ENCODE measurements at places on chromosomes 7 and 10.

DNA sequence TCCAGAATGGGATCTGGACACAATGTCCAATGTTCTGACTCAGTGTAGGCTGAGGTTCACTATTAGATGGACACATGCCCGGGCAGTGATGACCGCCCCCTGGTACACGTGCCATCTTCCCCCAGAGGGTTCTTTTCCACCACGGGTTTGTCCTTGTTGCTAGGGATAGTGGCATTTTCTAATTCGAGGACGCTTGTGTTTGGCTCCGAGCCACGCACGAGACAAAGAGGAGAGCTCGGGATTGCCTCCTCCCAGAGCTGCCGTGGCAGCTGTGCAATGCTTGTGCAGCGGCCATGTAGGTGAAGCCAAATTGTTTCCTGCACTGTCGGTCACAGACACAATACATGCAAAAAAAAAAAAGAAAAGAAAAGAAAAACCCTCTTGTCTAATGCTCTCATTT lies 207.5 kb downstream of the PAXIP1 start:
- no peak for DNase-seq

DNA sequence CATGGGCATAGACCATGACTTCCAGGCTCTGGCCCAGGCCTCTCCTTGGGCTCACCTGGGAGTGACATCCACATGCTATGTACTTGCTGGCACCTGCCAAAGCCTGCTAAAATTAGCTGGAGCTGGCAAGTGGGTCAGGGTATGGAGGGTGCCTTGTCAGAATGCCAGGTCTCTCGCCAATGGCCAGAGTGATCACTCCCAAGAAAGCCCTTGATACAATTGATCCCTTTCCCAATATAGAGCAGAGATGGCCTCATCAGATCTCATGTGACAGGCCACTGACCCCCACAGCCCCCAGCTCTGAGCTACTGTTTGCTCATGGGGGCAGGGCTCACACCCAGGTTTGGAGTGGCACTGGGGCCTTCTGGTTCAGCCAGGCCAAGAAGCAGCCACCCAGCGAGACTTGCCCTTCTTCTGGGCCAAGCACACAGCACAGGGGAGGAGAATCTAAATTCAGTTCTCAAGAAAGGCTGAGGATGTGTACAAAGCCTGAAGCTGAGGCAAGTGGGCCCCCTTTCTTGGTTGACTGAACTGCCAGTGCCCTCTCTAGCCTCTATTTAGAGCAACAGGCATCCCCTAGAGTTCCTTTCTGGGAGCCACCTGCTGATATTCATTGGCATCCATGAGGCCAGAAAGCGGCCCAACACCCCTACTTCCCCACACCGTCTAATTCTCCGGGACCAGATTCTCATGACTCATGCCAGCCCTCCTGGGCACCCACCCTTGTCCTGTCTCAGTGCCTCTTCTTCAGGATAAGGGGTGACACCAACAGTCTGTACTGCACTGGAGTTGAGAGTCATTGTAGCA lies 18.9 kb upstream of the MYL7 start:
- DNase-seq, result no peak

DNA sequence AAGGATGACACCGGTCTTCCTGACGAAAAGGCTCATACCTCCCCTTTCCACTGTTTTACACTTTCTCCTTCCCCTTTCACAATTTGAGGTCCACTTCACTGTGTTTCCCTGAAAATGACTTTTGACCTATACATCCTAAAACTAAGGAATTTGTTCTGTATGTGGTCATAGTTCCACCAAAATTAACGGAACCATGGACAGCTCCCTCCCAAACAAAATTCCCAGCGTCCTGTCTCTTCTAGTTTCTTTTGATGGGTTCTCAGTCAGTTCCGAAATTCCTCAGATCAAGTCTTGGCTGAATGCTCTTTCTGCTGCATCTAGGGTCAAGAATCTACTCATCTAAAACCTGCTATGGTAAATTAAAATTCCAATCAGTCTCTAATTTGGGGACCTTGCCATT lies 1191.9 kb downstream of the CNTNAP2 start:
- DNase-seq, result no peak

- no peak for DNase-seq
These were observed 670.1 kb downstream of the REEP3 start for GRCh38 chr10:64191286-64191685.

GRCh38 chr7:141884539-141885225 lies 31.5 kb upstream of the OR9A4 start:
- DNase-seq, result no peak

- no peak for DNase-seq
These were observed 51.0 kb downstream of the CFAP46 start for GRCh38 chr10:132891368-132891767.

- DNase-seq, result no peak
These were observed 15.1 kb upstream of the MSRB2 start for GRCh38 chr10:23080262-23080661.

- DNase-seq, result no peak
These were observed 22.4 kb downstream of the WAC start for GRCh38 chr10:28555358-28555757.

DNA sequence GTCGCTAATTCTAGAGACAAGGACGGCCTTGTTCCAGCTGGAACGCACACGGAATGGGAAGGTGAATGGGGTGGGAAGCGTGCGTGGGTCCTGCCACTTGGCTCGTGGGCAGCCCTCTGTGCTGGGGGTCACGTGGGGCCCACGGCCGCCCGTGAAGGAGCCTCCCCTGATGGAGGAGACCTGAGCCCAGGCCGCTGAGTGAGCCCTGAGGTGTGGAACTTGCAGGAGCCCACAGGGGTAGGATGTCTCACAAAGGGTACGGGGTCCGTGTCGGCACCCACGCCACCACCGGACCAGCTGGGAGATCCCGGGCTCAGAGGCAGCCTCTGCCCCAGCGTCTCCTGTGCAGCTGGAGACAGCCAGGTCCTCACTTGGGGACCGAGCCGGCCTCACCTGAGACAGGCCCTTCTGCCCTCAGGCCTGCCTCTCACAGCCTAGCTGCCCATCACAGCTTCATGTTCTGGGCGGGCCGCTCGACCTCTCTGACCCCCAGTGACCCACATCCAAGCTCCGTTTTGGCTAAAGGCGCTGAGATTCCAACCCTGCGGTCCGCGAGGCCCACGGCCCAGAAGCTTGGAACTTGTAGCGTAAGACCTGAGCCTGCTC lies 84.8 kb downstream of the FOXL3 start:
- peak; percentile 17 for DNase-seq

GRCh38 chr10:37222046-37222445 lies 96.6 kb downstream of the ANKRD30A start:
- DNase-seq, result no peak

GRCh38 chr7:112692333-112692732 lies 97.9 kb downstream of the TMEM168 start:
- DNase-seq, result no peak

DNA sequence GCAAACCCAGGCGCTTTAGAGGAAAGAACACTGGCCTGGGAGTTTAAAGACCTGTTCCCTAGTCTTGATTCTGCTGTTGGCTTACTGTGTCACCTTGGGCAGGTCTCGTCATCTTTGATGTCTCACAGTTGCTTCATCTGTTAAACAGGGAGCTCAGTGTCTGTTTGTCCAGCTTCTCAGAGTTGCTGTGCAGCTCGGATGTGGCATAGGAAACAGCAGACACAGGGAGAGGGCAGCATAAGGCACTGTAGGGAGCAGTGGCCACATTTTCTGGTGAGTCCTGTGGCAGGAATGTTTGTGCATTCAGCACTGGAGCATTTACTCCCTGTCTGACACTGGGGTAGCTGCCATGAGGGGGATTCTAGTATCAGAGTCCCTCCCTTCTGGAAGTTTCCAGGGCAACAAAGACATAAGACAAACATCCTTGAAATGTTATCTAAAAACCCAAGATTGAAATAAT lies 2.0 kb downstream of the REPIN1 start:
- no peak for DNase-seq

DNA sequence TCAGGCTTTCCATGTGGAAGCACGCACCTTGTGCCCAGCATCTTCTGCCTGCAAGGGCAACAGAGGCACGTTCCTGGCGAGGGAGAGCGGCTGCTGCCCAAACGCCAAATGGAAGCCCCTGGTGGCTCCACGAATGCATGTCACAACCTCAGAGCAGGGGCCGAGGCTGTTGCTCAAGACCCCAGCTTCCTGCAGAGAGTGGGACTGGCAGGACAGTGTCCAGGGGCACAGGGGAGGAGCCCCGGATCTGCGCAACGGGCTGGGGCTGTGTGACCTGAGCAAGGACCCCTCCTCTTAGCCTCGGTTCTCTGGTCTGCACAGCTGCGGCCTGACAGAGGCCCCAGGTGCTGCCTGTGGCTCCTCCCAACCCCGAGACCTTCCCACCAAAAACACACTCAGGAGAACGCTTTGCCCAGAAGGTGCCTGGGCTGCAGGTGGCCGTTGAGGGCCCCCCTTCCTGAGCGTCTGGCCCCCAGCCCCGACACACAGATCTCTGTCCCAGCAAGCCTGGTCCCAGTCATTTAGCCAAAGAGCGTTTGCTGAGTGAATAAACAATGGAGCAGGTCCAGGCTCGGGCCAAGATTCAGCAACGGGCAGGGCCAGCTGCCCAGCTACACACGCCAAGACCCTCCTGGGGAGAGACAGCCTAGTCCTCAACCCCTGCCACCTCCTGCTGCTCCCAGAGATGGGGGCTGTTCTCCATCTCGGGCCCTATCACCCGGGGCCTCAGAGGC lies 1.2 kb downstream of the MICALL2 start:
- no peak for DNase-seq

- no peak for DNase-seq
These were observed 1.3 kb downstream of the RAPGEF5 start for GRCh38 chr7:22355620-22356009.

GRCh38 chr7:117259615-117260014 lies 63.2 kb downstream of the WNT2 start:
- DNase-seq, result no peak

GRCh38 chr10:101766306-101766705 lies 9.6 kb downstream of the FGF8 start:
- DNase-seq, result no peak

- DNase-seq, result peak; percentile 13
These were observed 141.5 kb downstream of the ADCY1 start for GRCh38 chr7:45715471-45716352.

DNA sequence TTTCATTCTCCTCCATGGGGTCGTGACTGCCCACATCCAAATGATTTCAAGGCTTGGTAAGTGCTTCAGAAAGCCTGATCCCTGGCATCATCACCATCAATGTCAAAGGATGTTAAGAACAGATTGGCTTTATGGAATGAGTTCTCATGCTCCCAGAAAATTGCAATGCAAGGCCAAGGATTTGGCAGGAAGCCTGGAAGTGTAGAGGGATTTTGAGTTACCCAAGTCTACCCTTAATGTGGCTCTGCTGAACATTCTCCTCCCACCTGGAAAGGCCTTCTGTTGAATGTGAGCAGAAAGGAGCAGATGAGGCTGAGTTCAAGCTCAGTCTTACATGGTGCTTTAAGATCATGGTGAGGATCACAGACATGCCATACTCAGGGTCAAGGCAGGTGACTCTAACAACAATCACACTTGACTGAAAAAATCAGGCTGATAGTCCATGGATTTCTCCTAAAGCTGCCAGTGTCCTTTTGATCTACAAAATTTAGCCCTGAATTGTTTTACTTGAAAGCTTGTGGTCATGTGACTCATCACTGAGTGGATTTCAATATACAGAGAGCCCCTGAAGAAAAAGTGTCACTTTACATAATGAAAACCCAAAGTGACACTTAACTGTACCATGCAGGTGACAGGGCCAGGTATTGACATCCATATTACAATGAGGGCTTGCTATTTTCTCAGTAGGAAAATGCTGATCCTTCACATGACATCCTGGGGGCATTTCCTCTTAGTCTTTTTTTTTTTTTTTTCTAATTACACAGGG lies 111.1 kb upstream of the PDLIM1 start:
- DNase-seq, result no peak

DNA sequence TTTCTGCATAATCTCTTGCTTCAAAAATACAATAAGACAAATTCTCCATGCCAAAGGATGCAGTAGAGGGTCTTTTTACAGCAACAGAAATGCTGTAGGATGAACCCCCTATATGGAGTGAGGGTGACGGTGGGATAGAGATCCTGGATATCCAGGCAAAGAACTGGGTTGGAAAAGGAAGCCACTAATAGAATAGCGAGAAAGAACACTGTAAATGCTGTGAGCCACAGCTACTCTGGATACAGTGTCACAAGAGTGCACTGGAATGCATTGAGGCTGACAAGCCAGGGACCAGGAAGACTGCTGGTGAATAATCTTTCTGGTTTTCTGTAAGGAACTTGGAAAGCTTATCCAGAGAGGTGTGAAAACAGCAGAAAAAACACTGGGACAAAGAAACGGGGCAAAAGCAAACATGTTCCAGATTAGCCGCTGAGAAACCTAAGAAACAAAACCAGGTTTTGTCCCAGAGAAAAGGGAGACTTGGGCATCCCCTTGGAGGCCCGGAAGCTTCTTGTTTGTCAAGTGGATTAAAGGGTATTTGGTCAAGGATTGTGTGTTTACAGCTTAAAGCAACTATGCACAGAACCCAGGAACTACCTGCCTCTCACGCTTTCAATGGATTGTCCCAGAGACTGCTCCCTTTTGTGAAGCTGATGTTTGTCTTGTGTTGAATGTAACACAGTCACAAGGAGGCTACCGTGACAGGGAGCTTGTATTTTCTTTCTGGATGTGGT lies 6.2 kb upstream of the MSMB start:
- DNase-seq, result no peak

DNA sequence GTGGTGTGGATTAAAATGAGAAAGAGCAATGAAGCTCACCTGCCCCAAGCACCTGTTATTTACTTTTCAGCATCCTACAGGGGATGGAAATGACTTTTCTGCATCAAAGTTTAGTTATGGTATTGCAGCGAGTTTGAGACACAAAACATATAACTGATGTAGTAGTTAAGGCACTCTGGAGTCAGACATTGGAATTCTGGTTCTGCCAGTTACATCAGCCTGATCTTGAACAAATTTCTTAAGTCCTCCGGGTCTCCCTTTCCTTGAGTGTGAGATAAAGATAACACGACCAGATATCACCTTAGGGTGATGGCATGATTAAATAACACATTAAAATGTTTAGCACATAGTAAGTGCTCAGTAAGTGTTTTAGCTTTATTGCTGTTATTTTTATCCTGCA lies 97.4 kb downstream of the ATXN7L1 start:
- no peak for DNase-seq

- DNase-seq, result no peak
These were observed 7.5 kb downstream of the PIK3AP1 start for GRCh38 chr10:96712662-96713271.

- no peak for DNase-seq
These were observed 13.3 kb upstream of the ARHGAP21 start for GRCh38 chr10:24737001-24737400.

- no peak for DNase-seq
These were observed 49.6 kb downstream of the PLPP4 start for GRCh38 chr10:120506674-120507073.

DNA sequence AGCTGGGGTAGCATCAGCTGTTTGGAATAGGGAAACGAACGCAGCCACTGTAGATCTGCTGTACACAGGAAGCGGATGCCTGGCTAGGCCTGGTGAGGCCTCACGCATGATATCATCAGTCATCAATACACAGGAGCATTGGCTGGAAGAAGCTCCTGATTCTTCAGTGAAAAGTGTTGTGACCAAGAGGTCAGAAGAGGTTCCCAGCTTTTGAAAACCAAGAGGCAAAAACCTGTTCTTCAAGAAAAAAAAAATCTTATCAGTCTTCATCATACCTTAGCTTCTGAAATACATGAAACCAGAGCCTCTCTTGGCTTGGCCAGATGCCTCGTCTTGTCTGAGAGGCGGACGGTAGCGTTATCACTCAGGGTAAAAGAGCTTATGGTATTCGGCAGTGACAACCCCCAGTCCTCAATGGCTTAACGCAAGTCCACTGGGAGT lies 139.3 kb upstream of the TCF7L2 start:
- DNase-seq, result no peak

- no peak for DNase-seq
These were observed 82.4 kb downstream of the EBF3 start for GRCh38 chr10:129881641-129882040.
